ENCODE measurements at places on chromosomes 7 and 10. TPM values are rescaled to one million over a fixed set of nuclear protein-coding genes. Genes with fewer than 3 reads are reported as not detected.

DNA sequence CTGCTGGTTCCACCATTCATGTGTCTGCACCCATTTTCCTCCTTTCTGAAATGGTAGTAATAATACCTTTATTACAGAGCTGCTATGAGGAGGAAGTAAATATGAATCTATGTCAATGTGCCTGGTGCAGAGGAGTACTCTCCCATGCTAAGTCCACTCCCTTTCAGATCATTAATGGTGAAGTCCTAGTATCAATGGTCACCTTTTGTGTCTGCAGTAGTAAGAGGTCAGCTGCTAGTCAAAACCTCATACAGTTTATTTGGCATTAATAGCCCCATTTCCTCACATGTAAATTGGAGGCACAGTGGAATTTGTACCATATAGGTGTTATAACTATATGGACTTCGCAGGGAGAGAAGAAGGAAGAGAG is 581.0 kb downstream of the REEP3 start:
- no peak for DNase-seq

STOX1 gene
- 0.80 TPM for total RNA-seq

- DNase-seq: no peak
Measured at GRCh38 chr7:99139036-99139435, 4.9 kb downstream of the SMURF1 start.

DNA sequence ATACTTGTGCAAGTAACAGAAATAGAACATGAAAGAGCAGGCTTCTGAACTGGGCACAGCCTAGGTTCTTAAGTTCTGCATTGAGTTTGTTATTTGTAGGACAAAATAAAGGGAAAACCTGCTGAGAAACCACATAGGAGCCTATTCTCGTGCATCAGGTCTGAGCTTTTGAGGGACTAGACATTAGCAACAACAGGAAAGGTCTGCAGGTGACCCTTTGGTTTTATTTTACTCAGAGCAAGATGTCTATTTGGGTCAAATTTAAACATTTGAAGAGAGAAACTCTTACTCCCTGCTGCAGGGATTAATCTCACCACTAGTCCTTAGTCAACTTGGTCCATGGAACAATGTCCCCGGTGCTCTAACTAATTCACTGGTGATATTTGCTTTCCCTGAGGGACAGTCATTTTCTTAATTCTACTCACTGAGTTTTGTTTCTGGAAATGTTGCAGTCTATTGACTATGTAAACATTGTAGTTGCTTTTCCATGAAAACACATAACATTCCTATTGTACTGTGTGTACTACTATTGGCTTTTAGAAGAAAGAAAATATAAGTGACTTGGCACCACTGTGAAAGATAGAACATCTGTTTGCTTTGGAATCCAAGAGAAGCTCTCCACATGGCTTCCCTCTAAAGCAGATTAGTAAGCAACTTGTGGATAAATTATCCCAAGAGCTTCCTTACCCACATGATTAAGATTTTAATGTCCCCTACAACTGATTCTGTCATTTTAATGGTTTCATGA is 108.2 kb downstream of the CHRM2 start:
- DNase-seq: no peak

CUL1 gene
- total RNA-seq: 97.8 TPM

- DNase-seq: no peak
Measured at GRCh38 chr10:488933-489215, 200.6 kb downstream of the DIP2C start.

TYW1B gene
- total RNA-seq: 1.9 TPM

DNA sequence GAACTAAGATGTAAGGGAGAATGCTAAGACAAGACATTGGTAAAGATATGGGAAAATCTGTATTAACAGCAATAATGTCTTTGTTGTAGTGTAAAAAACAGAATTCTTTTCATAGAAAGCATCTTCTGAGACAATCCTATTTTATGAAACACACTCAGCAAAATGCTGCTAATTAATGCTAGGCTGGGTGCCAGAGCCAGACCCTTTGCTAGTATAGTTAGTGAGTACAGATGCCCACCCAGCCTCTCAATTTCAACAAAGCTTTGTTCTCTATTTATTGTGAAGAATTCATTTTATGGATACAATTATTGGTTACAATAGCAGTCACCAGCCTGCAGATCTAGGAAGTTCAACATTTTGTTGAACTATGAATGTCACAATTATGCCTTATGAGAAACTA is 131.0 kb downstream of the SEM1 start:
- no peak for DNase-seq

- no peak for DNase-seq
Measured at GRCh38 chr10:95790982-95791381, 35.0 kb downstream of the ENTPD1 start.

DNA sequence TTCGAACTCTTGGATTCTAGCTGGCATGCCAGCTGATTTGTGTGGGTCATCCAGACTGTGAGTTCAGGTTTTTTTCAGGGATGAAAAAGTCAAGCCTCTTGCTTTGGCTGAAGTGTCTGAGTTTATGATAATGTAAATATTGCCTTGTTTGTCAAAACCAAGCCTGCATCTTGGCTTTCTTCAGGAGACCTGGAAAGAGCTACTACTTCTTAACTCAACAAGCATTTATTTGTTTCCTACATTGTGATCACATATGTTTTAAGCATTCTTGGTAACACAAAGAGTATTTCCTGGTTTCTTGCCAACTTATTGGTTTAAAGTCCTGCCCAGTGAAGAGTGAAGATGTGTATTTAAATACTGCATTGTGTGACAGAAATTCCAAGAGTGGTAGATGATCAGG is 407.1 kb downstream of the LRMDA start:
- no peak for DNase-seq

IL6 gene
- total RNA-seq: 77.6 TPM

DNA sequence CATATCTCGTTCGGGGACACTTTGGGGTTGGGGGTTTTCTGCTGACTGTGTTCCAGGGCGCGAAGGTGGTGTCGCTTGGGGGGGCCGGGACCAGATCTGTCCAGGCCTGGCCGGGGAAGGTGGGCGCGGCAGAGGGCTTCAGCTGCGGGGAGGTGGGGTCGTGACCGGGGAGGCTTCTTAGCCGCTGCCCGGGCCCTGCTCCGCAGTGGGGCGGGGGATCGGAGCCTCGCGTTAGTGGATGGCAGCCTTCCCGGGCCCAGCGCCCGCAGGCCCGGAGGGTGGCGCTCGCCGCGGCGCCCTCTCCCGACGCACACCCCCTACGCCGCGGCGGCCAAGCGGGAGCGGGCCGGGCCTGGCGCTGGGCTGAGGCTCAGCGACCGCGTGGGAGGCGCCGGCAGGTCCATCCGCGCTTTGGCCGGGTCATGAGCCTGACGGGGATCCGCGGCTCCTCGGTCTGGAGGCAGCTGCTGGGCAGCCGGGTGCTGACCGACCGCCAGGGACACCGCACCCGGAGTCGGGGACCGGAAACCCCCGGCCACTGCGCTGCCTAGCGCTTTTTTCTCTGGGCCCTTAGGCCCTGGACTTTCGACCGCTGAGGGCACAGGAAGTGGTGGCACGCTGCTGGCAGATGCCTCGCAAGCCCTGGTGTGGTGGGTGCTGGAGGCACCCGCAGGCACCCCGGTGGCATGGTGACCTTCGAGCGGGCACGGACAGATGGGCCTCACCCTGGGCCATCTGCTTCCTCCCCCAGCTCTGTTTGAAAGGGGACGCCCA is 1.2 kb downstream of the AGAP3 start:
- peak; percentile 78 for DNase-seq

- DNase-seq: no peak
Measured at GRCh38 chr10:34988397-34989067, 101.6 kb downstream of the CUL2 start.

NEURL1 gene
- not detected for total RNA-seq

TMEM213 gene
- not detected for total RNA-seq

GRCh38 chr10:130757271-130757670 is 554.2 kb downstream of the TCERG1L start:
- DNase-seq: no peak

GRCh38 chr10:131852823-131853609 is 47.8 kb upstream of the PPP2R2D start:
- no peak for DNase-seq

DNA sequence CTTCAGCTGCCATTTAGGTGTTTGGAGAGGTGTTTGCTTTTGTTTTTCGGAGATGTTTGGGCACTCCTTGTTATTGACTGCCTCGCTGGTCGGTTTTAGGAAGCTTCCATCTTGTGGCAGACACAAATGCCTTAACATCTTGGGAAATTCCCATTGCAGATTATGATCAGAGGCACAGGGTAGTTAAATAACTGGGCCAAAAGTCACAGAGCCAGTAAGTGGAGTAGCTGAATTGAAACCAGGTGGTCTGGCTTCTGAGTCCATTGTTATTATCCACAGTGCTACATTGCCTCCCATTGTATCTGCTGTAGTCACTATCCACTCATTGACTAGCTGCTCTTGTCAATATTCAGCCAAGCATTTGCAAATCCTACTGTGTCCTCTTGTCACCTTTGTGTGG is 138.2 kb upstream of the PLPP4 start:
- peak; percentile 7 for DNase-seq

FEZF1 gene
- total RNA-seq: 0.69 TPM

- peak; percentile 15 for DNase-seq
Measured at GRCh38 chr10:127797339-127797738, 60.4 kb downstream of the FOXI2 start.

DNA sequence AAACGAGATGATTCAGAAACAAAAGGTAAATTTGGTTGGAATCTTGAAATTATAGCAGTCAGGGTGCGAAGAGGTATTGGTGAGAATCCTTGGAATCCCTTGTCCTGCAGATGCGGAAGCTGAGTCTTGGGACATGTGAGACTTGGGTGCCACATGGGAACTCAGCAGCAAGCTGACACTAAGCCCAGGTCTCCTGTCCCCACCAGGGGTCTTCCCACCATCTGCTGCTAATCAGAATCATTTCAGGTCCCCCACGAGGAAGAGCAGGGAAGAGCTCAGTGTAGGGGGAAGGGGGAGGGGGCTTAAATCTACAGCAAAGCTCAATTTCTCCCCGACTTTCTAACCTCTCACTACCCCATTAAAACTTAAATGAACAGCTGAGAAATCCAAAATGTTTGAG is 126.1 kb upstream of the BMPER start:
- DNase-seq: no peak

PRR15 gene
- total RNA-seq: 3.5 TPM

CYP3A5 gene
- 0.57 TPM for total RNA-seq

DNA sequence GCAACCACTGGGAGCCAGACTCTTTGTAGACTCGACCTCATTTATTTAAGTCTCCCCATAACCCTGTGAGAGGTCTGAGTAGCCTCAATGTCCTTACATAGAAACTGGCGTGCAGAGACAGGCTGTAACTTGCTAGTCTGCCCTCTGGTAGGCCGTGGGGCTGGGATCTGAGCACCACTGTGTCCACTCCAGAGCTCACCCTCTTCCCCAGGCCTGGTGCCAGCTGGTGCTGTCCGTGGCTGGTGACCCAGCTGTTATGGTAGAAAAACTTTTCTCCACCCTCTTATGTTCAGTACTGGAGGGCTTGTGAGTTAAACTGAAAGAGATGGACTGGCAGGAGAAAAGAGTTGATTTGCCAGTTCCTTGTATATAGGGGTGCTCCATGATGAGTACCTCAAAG is 41.9 kb downstream of the ADAMTS14 start:
- no peak for DNase-seq

MSANTD7 gene
- 14.4 TPM for total RNA-seq

- DNase-seq: no peak
Measured at GRCh38 chr7:98974906-98975816, 96.8 kb downstream of the TRRAP start.

DNA sequence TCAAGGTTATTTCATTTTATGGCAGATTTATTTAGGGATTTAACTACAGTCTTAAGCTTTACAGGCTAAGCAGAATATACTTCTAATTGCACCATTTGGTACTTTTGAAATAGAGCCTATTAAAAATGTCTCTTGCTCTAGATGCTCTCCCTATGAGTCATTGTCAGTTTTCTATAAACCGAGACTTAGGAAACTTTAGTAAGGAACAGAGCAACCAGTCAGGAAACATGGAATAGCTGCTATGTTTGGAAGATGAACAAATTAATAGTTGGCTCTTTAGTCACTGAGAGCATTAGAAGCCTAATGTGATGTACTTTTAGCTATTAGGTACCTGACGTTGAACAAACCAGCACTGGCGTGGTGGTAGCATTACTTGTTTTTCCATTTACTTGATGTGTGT is 35.3 kb downstream of the INPP5F start:
- DNase-seq: peak; percentile 11

GRCh38 chr10:52379287-52379686 is 65.2 kb downstream of the DKK1 start:
- DNase-seq: no peak

CLDN3 gene
- 0.11 TPM for total RNA-seq

GRCh38 chr10:33047655-33048054 is 89.6 kb upstream of the ITGB1 start:
- no peak for DNase-seq

- peak; percentile 41 for DNase-seq
Measured at GRCh38 chr10:62437696-62438095, 63.5 kb downstream of the ZNF365 start.

GRCh38 chr7:117470777-117471176 is 9.0 kb upstream of the CFTR start:
- DNase-seq: no peak
